ENCODE measurements at places on chromosomes 1 and 21. TPM values are rescaled to one million over a fixed set of nuclear protein-coding genes. Genes with fewer than 3 reads are reported as not detected.

CDC7 gene
- total RNA-seq = 23.0 TPM

FCAMR gene
- total RNA-seq = not detected

NBPF14 gene
- 1.6 TPM for total RNA-seq

MIXL1 gene
- total RNA-seq = 0.40 TPM

RIIAD1 gene
- not detected for total RNA-seq

ASB17 gene
- not detected for total RNA-seq

CDC73 gene
- total RNA-seq = 42.8 TPM

MCOLN3 gene
- 3.2 TPM for total RNA-seq

- no peak for DNase-seq
Measured at GRCh38 chr1:31458287-31458896, 45.4 kb downstream of the SERINC2 start.

DNA sequence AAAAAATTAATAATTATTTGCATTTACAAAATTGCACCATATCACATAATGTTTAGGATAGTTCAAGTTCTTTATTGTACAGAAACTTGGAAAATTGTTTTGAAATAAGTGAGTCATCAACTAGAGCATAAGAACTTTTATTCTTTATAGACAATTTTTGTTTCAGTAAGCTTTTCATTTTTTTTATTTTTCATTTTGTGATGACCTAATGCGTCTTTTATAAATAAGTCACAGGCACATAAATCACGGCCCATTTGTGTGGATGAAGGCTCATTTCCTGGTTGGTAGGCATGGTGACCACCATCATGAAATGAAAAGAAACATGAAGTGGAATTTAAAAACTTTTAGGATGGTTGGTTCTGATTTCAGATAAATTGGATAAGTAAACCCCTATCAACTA is 39.3 kb downstream of the SPAG17 start:
- no peak for DNase-seq

DNA sequence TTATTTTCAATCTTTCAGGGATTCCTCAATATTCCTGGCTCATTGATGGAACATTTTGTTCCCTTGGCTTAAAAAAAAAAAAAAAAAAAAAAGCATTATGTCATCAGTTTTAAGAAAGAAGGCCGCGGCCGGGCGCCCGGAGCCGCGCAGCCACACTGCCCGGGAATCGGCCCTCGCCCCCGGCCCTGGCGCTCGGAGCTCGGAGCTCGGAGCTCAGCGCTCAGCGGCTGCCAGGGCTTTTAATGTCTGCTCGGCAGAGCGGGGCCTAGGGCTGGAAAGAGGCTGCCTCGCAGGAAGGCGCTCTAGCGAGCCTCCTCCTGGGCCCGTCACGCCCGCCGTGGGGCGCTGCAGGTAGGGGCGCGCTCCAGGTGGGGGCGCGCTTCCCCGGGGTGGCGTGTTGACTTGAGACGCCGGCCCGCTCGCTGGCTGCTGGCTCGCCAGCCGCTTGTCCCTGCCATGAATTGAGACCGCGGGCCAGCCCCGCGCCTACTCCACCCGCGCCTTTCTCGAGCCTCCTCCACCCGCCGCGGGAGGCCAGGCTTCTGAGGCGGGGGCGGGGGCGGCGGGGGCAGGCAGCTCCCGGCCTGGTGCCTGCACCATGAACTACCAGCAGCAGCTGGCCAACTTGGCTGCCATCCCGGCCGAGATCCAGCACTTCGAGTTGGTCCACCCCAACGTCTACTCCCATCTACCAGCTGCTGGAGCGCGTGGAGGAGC is 5.4 kb upstream of the TDRD5 start:
- no peak for DNase-seq

- DNase-seq = no peak
Measured at GRCh38 chr1:33943978-33944377, 80.1 kb downstream of the HMGB4 start.

- DNase-seq = no peak
Measured at GRCh38 chr1:210332233-210332632, 3.5 kb downstream of the HHAT start.

DNA sequence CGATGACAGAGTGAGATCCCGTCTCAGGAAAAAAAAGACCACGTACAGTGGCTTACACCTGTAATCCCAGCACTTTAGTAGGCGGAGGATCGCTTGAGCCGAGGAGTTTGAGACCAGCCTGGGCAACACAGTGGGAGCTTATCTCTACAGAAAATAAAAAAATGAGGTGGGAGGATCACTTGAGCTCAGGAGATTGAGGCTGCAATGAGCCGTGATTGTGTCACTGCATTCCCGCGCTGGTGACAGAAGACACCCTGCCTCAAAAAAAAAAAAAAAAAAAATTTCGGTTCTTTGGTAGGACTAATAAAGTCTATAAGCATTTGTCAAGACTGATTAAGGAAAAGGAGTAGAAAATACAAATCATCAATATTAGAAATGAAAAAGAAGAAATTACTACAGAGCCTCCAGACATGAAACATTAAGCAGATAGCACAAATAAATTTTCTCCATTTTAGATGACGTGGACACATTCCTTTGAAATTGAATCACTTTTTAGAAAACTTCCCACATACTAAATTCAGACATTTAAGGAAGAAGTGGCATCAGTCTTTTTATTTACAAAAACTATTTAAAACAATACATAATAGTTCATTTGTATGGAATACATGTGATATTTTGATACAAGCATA is 30.4 kb downstream of the MORC3 start:
- DNase-seq = no peak

DNA sequence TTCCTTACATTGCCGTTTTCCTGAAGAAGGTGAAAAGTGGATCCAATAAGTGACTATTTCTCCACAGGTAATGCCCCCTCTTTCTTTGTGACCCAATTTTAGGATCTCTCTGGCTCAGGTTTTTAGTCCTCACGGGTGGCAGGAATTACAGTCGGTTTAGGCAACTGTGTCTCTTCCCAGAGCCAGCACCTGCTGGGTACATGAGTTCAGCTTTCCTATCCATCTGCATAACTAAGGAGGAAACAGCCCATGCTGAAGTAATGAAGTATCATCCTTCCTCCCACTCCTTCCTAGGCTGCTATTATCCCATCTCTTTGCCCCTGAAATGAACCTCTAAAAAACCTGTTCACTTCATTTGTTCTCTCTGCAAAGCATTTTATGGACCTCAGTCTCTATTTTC is 544.6 kb downstream of the NEGR1 start:
- no peak for DNase-seq

DNA sequence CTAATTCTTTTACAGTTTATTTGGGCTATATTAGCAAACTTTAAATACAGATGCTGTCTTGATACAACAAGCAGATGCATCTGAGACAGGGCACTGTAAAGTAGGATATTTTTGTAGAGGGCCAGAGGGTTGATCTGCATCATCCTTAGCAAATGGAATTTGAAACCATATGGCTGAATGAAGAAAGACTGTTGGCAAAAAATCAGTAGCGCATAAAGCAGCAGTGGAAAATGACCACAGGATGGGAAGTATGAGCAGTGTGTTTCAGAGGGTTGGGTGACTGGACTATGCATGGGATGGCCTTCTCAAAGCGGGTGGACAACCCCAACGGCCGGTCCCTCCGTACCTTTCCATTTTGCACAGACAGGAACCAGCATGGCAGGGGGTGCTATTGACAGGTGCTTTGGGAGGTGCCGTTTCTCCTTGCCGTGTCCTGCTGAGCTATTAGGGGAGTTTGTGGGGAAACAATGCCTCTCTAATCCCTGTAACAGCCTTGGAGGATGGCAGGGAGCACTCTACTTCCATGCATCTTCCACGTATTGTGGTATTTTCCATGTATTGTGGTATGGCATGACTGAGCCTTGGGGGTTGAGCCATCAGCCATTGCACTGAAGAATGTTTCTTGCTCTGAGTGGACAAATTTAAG is 5.9 kb downstream of the LRRC8B start:
- DNase-seq = no peak

- DNase-seq = no peak
Measured at GRCh38 chr1:63619558-63619957, 26.3 kb downstream of the PGM1 start.

DNA sequence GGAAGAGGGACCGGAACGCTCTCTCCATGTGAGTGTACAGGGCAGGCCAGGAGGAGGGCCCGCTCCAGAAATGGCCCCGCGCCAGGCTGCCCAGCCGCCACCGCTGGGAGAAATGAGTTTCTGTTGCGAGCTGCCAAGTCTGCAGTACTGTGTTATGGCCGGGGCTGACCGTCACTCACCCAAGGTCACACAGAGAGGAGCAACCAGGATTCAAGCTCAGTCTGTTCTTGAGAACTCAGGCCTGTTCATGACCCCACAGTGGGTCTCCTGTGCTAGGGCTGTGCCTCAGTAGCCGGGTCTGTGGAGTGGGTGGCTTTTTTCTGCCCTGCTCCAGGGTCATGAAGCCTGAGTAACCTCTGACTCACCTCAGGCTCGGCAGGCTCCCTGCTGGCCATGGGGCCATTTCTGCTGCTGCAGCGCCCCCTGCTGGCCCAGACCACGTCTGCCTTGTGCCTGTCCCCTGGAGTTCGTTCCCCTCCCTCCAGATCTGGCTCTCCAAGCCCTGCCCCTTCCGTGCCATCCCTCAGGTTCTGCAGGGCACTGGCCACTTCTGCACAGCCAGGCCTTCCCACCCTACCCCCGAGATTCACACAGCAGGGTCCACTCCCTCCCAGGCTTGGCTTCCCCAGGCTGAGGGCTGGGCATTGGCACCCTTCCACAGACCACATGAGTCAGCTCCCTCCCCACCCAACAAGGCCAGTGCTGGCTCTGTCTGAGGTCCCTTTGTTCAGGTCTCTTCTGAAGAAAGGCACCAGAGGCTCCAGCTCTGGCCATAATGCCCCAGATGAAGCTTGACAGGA is 51.8 kb downstream of the EDN2 start:
- DNase-seq = no peak
